Naive thymus-derived CD8-positive, alpha-beta T cell (primary cell): ENCODE measurements at places on chromosomes 3 and 15.

GRCh38 chr3:168425936-168426595, 330.3 kb upstream of the GOLIM4 start:
- no peak for DNase-seq

DNA sequence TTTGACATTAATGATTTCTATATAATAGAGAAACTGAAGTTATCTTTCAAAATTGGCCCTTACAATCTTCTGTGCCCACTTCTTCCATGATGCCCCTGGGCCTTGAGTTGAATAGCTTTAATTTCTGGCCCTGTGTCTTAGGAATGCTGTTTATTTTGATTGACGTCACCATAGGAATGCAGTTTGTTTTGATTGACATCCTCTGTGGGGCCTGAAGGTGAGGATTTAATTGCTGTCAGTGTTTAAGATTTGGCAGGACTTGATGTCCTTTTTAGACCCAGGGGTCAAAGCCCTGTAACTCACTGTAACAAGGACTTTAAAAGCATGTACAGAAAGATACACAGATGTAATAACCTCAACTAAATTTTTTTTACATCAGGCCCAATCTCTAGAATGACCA, 83.3 kb downstream of the GLDN start:
- DNase-seq: no peak

- DNase-seq: no peak
These were observed 131.7 kb upstream of the NEO1 start for GRCh38 chr15:72920551-72920950.

- DNase-seq: no peak
These were observed 69.2 kb downstream of the ABHD5 start for GRCh38 chr3:43759938-43760337.

- no peak for DNase-seq
These were observed 132.3 kb downstream of the SUCLG2 start for GRCh38 chr3:67522081-67522480.

DNA sequence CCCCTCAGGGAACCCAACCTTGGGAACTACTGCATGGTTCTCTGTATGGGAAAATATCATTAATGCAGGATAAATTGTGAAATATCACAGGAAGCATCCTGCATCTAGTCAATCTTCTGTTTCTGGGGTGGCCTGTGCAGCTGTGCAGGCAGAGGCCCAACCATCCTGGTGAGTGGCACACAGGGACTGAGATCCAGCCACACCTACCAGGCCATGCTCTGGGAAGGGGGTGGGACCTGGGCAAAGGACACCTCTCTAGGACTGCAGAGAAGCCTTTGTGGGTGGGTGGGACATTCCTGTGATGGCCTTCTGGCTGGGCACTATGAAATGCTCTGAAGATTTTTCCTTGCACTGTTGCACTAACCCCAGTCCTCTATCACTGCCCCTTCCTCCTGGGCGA, 26.8 kb downstream of the CCRL2 start:
- no peak for DNase-seq

DNA sequence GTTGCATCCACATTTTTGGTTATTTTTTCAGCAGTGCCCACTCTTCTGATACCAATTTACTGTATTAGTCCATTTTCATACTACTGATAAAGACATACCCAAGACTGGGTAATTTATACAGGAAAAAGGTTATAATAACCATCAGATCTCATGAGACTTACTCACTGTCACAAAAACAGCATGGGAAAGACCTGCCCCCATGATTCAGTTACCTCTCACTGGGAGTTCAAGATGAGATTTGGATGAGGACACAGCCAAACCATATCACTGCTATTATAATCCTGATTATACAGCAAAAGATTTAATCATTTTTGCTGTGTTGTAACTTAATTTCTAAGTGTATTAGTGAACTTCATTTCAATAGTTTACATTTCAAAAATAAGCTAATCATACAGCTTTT, 6.6 kb downstream of the ZBED2 start:
- no peak for DNase-seq

GRCh38 chr3:81437683-81438082, 323.8 kb downstream of the GBE1 start:
- DNase-seq: no peak

DNA sequence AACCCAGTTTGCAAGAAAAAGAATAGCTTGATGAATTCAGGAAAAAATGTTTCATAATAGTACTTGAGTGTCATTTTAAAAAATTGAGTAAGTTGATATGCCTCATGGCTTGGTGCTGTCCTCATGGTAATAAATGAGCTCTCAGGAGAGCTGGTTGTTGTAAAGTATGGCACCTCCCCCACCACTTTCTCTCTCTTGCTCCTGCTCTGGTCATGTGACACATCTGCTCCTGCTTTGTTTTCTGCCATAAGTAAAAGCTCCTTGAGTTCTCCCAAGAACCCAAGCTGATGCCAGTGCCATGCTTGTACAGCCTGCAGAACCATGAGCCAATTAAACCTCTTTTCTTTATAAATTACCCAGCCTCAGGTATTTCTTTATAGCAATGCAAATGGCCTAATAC, 108.8 kb upstream of the CRBN start:
- DNase-seq: no peak

GRCh38 chr3:126454025-126454424, 21.7 kb downstream of the ZXDC start:
- no peak for DNase-seq

DNA sequence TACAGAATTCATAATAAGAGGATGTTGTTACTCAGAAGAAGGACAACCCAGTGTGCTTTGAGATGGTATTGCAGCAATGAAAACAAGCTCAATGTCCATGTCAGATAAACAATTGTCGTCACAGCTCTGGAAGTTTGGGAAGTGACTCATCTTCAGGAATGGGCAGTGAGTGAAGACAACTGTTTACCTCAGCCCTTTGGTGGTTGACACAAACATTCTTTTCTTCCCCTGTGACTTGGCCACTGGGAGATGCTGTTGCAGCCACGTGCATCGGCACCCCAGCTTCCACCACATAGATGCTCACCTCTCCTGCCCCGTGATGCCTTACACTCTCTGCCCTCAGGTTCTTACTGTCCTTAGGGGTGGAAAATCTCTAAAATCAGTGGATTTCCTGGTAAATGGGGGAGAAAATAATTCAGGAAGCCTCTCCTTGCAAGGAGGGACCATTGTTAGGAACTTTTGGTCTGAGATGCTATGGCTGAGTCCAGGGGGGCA, 114.1 kb upstream of the GALNT15 start:
- DNase-seq: no peak

DNA sequence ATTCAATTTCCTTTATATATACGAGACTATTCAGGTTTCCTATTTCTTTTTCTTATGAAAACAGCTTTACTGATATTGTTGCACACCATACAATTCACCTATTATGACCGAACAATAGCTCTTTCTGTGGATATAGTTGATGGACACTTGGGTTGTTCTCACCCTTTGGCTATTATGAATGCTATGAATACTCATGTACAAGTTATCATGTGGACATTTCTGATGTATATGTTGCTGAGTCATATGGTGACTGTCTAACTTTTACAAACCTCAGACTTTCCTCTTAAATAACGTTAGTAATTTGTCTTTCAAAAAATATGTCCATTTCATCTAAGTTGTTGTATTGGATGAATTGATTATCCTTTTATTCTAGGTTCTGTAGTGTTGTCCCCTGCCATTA, 15.7 kb upstream of the USF3 start:
- no peak for DNase-seq

GRCh38 chr3:184260724-184261269, 556 bp downstream of the CAMK2N2 start:
- no peak for DNase-seq

DNA sequence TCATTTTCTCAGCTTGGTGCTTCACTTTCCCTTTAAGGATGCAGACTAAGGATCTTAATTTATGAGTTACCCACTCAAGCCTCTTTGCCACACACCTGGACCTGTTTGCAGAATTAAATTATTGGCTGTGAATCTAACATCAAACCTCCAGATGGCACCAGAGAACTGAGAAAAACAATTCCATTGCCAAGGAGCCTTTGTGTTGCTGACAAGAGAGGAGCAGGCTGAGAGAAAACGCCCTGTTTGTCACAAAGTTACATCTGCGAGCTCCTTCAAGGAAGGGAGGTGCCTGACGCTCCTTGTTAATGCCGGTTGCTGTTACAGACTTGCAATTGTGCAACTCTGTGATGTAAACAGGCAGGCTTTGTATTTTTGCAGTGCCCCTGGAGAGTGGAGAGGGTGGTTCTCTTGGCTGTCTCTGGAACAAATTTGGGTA, 36.3 kb upstream of the TMC3 start:
- DNase-seq: no peak

- DNase-seq: no peak
These were observed 41.5 kb downstream of the FGF7 start for GRCh38 chr15:49464522-49464921.

DNA sequence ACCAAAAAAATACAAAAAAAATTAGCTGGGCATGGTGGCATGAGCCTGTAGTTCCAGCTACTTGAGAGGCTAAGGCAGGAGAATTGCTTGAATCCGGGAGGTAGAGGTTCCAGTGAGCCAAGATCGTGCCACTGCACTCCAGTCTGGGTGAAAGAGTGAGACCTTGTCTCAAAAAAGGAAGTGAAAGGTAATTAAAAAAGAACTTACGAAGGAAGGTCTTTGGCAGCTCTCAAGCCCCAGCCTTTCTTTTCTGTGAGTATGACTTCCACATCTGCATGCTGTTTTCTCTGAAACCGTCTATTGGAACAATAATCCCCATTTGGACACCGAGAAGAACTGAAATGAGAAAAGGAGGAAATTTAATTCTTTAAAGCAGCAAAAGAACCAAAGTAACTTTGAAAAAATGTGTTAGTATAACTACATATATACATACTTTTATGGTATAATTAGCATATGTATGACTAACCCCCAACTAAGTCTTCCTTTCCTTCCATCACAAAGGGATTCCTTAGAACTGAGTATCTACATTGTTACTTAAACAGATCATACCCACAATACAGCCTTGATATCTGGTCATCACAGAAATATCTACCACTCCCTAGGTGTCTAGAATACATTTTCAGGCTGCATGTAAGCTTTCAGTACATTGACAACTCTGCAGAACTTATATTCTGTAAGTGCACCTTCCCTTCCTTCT, 50.1 kb downstream of the SETD2 start:
- DNase-seq: no peak

DNA sequence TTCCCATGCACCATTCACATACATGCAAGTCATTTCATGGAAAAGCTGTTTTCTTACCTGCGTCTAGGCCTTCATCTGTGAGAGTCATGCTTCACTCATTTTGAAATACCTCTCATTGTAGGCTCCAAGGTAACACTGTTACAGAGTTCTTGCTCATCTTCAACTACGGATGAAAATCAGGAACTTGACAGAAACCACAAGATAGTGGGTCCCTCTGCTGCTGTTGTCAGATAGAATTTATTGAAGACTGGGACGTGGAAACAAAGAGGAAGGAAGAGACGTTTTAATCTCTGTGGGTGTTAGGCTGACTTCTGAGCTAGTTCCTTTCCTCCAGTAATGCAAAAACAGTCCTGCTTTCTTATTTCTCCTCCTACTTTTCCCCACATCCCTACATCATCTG, at the start of gene P2RY14:
TSS of gene P2RY14 (minus strand) at position 313 of the 400 bp plus-strand sequence. CDS start 64,226 bp downstream, outside the sequence.
- no peak for DNase-seq
